ENCODE measurements at places on chromosomes 6 and 20.

GRCh38 chr6:127243501-127243900 is 23.2 kb upstream of the RNF146 start:
- no peak for DNase-seq

GRCh38 chr6:111958534-111958933 is 85.3 kb upstream of the FYN start:
- no peak for DNase-seq

- DNase-seq: no peak
These were observed 181.5 kb upstream of the LAMP5 start for GRCh38 chr20:9332791-9333479.

- DNase-seq: no peak
These were observed 59.5 kb upstream of the TGM3 start for GRCh38 chr20:2236256-2236655.

DNA sequence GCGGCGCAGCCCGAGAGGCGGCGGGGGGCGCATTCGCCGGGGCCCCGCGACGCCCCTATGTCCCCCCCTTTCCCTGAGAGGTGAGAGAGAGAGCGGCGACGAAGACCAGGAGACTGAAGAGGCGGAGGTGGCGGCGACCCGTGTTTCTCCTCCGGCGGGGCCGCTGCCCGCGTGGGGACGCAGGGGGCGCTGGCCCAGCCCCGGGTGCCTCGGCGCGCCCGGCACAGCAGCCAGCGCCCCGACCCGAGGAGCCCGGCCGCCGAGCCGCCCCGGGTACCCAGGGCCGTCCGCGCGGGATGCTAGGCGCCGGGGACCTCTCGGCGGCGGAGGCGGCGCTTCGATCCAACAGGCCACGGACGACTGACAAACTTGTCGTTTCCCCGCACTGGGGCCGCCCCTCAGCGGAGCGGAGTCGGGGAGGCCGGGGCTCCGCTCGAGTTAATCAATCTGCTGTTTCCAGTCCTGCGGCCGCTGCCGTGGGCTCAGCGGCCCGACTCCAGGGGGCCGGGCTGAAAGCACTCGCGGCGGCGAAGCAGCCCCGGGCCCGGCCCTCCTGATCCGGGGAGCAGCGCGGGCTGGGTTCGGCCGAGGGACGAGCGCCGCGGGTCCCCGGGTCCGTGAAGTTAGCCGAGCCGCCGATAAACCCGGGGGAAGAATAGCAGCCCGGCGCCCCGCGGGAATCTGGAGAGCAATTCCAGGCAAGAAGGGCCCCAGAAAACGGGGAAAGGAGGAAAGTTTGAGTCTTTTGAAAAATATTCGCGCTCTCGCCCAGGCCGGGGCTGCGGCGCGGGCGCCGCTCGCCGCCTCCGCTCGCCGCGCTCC is 631 bp downstream of the MDGA1 start:
- DNase-seq: no peak

DNA sequence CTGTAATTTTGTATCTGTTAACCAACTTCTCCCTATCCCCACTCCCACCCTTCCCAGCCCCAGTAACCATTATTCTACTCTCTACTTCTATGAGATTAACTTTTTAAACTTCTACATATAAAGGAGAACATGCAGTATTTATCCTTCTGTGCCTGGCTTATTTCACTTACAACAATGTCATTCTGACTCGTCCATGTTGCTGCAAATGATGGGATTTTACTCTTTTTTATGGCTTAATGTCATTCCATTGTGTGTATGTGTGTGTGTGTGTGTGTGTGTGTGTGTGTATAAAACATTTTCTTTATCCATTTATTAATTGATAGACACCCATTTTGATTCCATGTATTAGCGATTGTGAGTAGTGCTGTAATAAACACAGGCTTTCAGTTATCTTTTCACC is 76.1 kb downstream of the COL19A1 start:
- DNase-seq: no peak

DNA sequence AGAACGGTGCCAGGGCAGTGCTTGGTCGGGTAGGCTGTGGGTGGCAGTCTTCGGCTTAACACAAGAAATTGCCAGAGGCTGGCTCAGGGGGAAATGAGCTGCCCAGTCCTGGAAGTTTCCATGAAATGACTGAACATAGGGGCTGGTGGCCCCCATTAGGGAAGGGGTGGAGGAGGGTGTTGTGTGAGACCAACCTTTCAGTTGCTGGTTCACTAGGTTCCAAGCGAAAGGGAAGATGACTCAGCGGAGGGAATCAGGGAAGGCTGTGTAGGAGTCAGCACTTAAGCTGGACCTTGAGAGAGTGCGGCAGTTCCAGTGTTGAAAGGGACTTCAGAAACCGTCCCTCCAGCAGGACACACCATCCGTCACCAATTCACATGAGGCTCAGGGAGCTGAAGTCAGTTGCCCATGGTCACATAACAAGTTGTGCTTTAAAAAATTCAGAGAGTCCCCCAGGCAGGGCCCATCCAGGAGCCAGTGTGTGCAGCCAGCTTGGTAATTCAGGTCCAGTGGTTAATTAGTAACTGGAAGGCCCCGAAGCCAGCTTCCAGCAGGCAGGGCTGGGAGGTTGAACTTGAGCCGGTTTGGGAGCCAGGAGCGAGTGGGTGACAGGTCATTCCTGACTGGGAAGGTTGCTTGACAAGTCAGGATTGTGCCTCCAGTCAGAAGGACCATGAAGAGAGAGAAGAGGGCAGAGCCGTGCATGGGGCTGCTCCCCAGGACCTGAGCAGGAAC is at the start of gene SGK2:
SGK2 (plus strand) TSS at position 616 of the 735 bp plus-strand sequence. CDS start 7,469 bp downstream, outside the sequence.
- no peak for DNase-seq

DNA sequence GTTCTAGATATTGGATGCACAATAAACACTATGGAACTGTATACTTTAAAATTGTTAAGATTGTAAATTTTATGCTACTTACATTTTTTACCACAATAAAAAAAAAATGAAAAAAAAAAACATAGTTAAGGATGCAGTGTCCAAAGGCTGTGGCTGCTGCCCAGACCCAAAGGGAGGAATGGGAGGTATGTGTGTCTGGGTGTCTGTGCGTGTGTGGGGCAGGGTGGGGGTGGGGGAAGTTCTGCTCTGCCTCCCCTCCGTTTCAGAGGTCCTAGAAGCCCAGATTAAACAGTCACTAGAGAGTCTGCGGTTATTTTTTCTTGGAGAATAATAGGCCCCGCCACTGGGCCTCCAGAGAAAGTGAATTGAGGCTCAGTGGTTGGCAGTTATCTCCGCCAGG is 136.4 kb upstream of the ARMC2 start:
- DNase-seq: no peak

GRCh38 chr6:491233-491632 is 99.7 kb downstream of the IRF4 start:
- DNase-seq: no peak

GRCh38 chr20:61927826-61928541 is 137.7 kb downstream of the TAF4 start:
- no peak for DNase-seq

GRCh38 chr6:158933079-158933595 is 66.9 kb downstream of the RSPH3 start:
- no peak for DNase-seq

DNA sequence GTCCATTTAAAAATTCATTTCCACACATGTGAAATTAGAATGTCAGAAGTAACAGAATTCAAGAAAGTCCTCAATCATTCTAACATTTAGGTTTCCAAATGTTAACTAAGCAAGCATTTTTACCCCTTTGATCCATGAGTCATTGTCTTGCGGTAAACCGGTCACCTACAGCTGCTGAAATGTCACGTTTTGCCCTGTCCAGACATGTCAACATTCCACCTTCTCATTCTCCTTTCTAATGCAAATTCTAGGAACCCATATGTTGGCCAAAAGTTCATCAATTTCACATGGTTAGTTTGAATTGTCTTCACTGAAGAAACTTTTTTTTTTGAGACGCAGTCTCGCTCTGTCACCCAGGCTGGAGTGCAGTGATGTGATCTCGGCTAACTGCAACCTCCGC is 117.2 kb downstream of the IPCEF1 start:
- DNase-seq: no peak

- DNase-seq: no peak
These were observed 249.9 kb downstream of the KHDC1L start for GRCh38 chr6:72975352-72975752.

DNA sequence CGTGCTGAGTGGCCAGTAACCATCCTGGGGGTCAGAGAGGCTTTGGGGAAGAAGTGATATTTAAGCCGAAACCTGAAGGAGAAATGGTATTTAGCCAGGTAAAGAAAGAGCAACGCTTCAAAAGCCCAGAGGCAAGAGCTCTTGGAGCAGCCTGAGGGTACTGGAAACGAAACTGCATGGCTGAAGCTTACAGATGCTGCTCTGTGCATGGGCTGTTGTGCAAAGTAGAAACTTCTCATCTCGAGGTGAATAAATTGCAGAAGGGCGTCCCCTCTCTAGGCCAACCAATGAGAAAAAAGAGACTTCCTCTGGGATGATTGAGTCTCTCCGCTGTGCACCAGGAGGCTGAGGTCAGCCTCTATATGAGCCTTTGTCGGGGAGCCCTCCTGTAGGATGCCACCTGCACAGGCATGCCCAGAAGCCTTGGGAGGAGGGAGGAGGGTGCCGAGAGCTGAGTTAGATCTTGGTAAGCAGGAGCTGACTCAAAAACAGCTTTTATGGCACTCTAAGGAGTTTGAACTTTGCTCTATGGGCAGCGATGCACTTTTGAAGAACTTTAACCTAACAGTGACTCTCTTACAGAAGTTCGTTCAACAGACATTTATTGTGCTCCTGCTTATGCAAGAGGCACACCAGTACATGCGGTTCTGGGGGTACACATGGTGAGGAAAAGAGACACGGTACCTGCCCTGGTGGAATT is 61.6 kb upstream of the EDN1 start:
- DNase-seq: no peak

Measured in effector memory CD4-positive, alpha-beta T cell (primary cell).